ENCODE measurements at places on chromosomes 5 and 9.

GRCh38 chr5:142181547-142182163 is 73.1 kb downstream of the NDFIP1 start:
- DNase-seq = no peak

GRCh38 chr5:107112216-107112615 is 558.5 kb downstream of the EFNA5 start:
- DNase-seq = no peak

- no peak for DNase-seq
Measured at GRCh38 chr9:95035846-95036245, 281.7 kb downstream of the FANCC start.

DNA sequence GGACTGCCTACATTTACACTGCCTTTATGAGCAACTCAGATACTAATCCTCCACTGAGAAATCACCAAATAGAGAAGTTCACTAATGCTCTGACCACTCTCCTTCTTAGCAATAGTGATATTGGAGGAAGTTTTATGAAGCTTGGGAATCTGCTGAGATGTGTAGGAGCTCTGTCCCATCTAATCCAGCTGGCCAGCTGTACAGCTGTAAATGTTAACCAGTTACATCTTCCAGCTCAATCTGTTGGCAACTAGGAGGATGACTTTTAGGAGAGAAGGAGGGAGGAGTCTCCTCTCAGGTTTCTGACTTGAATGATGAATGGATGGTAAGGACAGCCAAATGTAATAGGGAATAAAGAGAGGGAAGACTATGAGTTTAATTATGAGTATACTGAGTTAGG is 36.3 kb upstream of the LRRC19 start:
- DNase-seq = no peak

GRCh38 chr5:124462751-124463150 is 283.7 kb downstream of the ZNF608 start:
- no peak for DNase-seq

DNA sequence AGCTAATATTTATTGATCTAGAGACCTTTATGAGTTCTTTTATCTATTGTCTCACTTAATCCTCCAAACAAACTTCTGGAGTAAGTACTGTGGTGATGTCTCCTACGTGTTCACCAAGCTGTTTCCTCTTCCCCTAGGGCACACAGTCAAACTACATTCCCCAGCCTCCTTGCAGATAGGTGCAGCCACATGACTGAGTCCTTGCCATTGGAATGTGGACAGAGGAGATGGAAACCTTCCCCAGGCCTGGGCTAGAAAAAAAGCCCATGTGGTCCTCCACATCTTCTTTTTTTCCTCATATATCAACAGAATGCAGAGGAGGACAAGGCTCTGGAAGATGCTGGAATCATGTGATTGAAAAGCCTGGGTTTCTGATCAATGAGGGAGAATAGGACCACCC is 88.0 kb downstream of the ANKRD55 start:
- DNase-seq = no peak

- no peak for DNase-seq
Measured at GRCh38 chr5:11239261-11240015, 478.4 kb upstream of the DAP start.

DNA sequence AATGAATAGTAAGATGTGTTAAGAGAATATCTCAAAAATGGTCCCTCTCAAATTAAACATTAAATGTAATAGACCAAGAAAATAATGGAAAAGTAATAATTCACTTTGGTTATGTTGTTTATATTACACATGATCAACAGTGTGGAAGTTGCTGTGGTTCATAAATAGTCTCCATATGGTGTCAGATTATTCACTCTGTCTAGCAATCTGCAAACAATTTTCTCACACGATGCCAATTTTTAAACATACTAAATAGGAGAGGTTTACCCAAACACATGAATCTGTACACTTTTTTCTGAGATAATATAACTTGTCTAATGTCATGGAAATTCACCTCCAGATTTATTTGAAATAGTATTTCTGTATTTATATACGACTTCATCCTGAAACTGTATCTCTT is 217.4 kb upstream of the FBXL7 start:
- no peak for DNase-seq

DNA sequence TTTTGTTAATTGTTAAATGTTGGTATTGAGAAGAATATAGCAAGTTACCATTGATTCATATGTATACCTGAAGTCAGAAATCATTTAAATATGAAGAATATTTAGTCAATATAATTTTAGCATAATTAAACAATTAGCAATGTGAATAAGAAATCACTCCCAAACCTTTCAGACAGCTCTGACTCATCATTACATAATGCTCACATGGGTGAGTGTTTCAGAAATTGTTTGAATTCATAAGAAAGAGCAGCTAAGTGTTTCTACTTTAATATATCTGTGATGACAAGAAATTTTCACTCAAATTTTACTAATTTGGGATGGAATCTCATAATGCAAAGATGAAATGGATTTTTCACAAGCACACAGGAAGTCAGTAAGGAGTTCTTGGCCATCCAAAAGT is 42.0 kb upstream of the CDC42SE2 start:
- DNase-seq = no peak

DNA sequence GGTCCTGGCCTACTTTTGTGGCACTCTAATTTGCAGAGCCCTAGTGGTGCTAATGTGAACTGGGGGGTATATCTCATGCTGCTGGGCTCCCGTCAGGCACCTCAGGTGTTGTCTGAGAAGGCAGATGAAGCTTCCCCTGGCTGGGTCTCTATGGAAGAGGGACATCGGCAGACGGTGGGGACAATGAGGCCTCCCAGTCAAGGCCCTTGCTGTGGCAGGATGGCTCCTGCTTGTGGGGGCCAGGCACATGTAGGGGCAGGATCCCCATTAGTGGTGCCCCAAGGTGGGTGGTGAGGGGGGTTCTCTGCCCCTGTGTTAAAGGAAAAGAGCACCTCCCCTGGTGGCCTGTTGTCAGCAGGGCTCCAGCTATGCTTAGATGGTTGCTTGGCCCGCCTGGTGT is 192.8 kb upstream of the S1PR3 start:
- no peak for DNase-seq

- no peak for DNase-seq
Measured at GRCh38 chr9:133250741-133251170, 24.2 kb downstream of the ABO start.

DNA sequence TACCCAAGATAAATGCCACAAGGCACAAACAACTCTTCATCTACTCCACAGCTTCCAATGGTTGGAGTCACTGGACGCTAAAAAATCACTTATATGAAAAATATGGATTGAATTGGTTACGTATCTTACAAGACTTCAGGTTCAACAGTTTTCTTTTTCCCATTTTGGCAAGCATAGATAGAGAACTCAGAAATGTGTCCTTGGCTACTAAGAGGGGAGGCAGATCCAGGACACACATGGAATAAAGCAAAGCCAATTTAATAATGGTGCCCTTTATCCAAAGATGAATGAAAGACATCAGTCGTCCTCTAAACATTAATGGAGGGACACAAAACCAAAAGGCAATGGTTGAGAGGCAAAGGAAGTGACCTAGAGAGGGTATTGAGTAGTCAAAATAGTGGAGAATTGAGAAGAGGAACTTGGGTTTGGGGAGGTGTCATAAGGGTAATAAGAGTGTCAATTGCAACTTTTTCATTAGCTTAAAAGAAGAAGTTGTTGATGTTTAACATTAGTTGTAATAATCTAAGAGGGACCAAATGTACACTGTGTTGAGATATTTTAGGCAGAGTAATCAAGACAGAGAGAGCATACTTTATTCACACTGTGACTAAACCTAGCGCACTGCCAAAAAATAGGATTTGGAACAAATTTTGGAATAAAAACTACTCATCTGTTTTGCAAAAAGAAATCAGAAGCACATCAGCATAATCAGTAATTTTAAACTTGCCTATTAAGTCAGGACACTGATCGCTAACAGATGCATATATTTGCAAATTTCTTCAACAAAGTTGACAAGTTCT is 308.2 kb downstream of the ARL15 start:
- DNase-seq = no peak

GRCh38 chr5:177294632-177295031 is 8.9 kb downstream of the RAB24 start:
- no peak for DNase-seq

DNA sequence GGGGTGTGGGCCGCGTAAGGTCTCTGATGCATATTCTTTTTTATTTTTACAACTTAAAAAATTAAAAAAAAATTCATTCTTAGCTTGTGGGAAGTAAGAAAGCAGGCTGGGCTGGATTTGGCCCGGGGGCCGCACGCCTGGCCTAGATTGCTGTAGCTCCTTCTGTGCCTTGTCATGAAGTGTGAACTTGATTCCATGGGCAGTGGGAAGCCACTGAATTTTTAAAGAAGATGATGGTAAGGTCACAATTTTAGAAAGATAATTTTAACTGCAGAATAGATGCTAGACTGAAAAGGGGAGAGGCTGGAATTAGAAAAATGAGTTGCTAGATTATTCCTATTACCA is 56.1 kb downstream of the EHMT1 start:
- DNase-seq = no peak

DNA sequence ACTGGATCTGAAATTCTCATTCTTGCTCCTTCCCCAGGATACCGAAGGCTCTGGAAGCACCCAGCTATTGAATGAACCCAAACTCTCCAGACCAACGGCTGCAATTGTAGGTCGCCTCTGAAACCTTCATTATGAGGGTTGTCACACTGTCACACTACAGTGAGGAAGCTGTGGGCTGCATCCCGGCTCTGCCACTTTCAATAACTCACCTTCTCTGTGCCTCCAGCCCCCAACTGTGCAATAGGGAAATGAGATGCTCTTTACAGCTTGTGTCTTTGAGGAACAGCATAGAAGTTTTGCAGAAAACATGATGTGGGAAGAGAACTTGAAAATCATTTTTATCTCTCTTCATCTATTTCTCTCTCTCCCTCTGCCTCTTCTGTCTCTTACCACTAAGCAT is 69.6 kb upstream of the TGFBR1 start:
- DNase-seq = no peak

DNA sequence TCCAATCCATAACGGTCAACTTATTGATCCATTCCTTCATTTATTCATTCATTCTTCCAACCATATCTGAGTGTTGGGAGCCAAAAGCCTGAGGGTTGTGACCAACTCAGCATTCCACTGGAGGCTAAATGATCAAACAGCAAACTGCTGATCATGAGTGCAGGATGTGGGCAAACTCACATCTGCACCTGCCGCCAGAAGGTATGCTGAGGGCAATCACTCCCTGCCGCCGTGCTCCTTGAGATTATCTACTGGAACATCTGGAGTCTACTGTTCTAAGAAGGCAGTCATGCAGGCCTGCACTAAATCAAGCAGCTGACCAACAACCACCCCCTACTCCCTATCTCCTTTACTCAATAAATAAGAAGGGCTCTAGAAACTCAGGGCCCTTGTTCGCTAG is 184.0 kb downstream of the TTLL11 start:
- no peak for DNase-seq

GRCh38 chr5:31317665-31318064 is 124.2 kb downstream of the CDH6 start:
- no peak for DNase-seq

GRCh38 chr9:92501671-92502393 is 19.5 kb upstream of the ASPN start:
- no peak for DNase-seq

DNA sequence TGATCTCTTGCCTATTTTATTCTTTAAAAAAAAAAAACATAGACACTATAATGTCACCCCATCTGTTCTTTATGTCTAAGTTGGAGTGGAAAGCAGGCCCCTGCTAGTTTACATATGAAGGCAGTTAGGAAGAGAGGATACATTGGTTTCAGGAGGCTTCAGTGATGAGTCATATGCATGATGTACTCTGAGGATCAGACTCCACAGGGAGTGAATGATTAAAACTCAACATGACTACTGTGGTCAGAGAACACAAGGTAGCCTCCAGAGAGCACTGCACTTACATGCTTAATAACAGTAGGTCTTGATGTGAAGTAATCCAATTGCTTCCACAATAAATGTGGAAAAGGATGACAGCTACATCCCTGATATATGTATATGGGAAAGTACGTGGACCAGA is 22.7 kb upstream of the FSTL4 start:
- no peak for DNase-seq

GRCh38 chr9:109442716-109443115 is 55.4 kb downstream of the PTPN3 start:
- no peak for DNase-seq

DNA sequence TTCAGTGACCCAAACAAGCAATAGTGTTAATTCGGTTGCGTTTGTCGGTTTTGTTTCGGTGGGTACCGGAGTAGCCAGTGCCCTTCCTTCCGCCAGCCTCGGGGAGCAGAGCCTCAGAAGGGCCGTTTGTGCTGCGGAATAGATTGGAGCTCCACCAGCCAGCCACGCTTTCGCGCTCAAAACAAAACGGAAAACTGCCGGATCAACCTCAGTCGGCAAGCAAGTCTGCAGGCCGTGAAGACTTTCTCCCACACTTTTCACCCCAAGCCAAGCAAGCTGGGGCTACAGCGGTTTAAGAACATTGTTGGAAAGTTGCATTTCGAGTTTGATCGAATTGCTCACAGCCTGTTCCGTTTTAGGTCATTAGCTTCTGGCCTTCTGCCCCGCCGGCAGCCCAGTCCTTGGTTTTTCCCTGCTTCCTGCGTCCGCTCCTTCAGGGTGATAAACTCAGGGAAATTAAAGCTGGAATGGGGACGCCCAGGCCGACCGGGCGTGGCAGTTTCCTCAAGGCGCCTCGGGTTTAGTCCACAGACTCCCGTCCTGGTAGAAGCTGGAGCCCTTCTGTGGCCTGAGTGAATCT is 803 bp upstream of the CCNO start:
- DNase-seq = no peak

DNA sequence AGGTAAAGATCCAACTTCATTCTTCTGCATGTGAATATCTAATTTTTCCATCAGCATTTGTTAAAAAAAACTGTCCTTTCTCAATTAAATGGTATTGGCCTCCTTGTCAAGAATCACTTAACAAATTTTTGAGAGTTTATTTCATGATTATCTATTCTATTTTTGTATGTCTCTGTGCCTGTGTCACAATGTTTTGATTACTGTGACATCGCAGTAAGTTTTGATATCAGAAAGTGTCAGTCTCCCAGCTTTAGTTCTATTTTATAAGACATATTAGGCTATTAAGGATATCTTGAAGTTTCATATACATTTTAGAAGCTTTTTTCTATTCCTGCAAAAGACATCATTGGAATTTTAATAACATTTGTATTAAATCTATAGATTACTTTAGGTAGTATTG is 33.6 kb downstream of the GABRA6 start:
- no peak for DNase-seq

DNA sequence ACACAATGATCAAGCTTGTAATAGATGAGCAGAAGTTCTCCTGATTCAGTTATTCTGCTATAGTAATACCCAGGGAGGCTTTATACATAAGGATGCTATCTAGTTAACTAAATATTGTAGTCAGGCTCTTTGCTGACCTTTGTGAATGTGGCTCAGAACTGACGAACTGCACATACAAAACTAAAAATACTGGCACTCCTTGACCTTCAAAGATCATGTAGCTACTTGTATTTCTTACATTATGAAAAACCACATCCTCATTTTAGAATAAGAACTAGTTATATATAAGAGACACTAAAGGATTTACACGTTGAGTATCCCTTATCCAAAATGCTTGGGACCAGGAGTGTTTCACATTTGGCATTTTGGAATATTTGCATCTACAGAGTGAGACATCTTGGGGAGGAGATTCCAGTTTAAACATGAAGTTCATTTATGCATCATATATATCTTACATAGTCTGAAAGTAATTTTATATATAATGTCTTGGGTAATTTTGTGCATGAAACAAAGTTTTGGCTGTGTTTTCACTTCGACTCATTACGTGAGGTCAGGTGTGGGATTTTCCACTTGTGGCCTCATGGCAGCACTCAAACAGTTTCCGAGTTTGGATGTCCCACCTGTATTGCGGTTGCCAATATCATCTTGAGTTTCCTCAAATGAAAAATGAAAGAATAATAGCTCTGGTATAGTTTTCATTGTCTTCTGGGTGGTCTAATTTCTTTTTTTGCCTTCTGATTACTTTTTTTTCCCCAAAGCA is 58.4 kb upstream of the FBXL7 start:
- DNase-seq = no peak

All from thymus (tissue), 14 donors.